ENCODE measurements at places on chromosomes 2 and 18.

GRCh38 chr2:130183512-130184373 is 1.7 kb downstream of the MZT2B start:
- peak; percentile 21 for DNase-seq

DNA sequence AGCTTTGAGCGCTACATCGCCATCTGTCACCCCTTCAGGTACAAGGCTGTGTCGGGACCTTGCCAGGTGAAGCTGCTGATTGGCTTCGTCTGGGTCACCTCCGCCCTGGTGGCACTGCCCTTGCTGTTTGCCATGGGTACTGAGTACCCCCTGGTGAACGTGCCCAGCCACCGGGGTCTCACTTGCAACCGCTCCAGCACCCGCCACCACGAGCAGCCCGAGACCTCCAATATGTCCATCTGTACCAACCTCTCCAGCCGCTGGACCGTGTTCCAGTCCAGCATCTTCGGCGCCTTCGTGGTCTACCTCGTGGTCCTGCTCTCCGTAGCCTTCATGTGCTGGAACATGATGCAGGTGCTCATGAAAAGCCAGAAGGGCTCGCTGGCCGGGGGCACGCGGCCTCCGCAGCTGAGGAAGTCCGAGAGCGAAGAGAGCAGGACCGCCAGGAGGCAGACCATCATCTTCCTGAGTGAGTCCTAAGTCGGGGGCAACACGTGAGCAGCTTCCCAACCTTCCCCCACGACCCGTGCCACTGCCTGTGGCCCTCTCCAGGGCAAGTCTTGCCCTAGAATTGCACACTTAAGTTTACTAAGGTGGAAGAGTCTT is 928 bp downstream of the GPR39 start:
- no peak for DNase-seq

DNA sequence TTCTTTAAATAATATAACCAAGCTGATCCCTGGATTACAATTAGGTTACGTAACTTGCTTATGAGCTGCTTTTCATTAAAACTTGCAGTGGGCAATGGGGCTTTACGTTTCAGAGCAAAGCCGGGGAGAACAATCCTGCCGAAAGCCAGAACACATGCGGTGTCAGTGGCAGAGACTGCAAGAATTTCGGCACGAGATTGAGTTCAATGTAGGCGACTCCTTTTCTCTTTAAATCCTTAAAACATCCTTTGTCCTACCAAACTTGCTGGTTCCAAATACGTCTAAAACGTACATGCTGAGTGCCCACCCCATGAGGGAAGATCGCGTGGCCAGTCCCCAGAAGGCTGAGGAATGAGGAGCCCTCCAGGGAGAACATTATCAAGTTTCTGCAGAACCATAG is 36.8 kb upstream of the NCOA1 start:
- DNase-seq = peak; percentile 70

DNA sequence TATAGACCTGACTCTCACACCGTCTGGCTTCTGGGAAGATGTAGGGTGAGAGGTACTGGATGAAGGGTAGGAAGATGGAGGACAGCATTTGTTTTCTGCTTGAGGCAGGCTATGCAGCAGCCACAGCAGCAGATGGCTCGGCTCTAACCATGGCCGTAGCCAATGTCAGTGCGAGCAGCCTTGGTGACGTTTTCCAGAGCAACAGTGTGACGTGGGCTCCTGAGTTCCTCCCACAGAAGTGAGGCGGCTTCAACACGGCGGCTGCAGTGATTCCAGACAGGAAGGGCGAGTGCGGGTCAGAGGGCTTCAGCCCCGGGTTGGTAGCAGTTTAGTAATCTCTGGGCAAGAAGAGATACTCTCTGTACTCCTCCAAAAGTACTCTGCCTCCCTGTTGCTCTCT is 133.0 kb upstream of the MYT1L start:
- no peak for DNase-seq

DNA sequence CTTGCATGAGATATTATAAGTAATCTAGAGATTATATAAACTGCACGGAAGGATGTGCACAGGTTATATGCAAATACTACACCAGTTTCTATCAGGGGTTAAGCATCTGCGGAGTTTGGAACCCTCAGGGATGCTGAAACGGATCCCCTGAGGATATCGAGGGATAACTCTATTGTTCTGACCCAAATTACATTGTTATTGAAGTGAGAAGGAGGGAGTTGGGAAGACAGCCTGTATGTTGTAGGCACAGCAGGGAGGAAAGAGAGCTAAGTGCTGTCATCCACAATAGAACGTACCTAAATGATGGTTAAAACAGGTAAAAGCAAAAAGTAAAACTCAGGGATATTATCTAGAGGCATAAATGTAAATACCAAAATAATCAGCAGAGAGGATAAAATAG is 44.6 kb upstream of the SMAD2 start:
- DNase-seq = no peak

Measured in fibroblast of gingiva (primary cell).